ENCODE measurements at places on chromosomes 3 and 15.
A peak's percentile ranks its signal among the peaks of the same experiment; 100 is the strongest.

DNA sequence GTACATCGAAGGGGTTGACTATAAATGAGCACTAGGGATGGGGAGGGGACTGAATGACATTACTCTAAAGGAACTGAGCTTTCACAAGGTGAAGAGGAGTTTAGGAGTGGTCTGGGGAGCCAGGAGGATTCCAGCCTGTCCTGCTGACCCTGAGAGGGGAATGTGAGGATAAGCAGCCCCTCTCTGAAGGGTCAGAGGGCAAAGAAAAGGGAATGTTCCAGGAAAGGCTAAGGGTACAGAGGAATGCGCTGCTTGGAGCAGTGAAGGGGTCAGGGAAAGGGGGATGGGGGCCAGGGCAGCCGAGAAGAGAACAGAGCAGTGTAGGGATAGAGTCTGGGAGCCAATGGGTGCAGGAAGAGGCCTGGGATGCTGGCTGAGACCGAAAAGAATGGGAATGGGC lies 28.0 kb upstream of the TPM1 start:
- DNase-seq: no peak

DNA sequence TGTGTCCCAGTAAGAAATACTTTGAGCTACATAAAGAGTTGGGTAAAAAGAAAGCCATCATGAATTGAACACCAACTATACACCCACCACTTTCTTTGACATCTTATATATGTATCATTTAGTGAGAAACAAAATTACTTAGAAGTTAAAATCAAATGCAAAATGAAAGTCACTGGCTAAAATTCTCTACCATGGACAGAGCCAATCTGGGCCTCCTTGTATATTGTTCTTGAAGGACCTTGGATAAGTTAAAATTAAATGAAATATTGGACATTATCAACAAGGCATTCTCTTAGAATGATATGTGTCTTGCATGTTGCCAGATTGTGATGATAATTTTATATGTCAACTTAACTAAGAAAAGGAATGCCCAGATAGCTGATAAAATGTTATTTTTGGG lies 64.2 kb upstream of the CHL1 start:
- DNase-seq: no peak

- no peak for DNase-seq
Measured at GRCh38 chr15:66655997-66656396, 46.0 kb upstream of the SMAD6 start.

DNA sequence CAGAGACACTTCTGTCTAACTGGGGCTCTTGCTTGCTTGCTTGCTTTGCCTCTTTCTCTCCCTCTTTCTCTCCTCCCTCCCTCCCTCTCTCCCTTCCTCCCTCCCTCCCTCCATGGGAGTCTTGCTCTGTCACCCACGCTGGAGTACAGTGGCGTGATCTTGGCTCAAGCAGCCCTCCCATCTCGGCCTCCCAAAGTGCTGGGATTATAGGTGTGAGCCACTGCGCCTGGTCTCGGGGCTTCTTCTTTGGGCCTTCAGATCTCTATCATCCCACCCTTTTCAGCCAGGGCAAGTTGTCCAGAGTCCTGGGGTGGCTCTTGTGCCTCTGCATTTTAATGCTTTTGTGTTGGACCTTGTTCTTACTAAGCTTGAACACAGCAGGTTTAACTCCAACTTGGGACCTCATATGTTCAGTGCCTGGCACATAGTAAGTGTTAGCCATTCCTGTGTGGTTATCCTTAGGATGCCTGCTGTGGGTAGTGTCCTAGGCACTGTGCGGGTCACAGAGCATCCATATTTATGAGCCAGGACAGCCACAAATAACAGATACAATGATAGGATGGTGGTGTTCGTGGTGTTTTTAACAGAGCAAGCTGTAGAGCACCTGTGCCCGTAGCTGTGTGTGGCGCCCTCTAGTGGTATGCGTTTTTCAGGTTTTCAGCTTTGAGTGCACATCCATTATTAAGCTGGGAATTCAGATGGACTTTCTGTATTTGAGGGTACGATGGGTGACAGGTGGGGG lies 75.1 kb downstream of the CCK start:
- DNase-seq: peak; percentile 76

GRCh38 chr15:61099020-61099810 lies 129.9 kb downstream of the RORA start:
- no peak for DNase-seq

GRCh38 chr15:34330279-34330678 lies 7.3 kb downstream of the SLC12A6 start:
- DNase-seq: no peak

DNA sequence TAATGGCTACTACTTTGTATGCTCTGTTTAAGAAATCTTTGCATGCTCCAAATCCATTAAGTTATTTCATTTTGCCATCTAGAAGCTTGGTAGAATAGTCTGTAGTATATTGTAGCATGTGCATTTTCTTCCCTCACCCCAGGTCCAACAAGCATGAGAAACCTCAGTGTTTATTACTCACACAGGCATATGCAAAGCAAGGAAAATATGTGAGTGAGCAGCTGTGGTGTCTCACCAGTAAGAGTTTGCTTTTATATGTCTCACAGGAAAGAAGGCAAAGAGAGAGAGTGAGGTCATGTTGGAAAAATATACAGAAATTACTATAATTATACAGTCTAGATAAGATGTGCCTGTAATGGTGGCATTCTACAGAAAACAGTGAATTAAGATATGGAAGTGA lies 312.5 kb downstream of the C3orf38 start:
- no peak for DNase-seq

- DNase-seq: no peak
Measured at GRCh38 chr3:67610458-67610857, 44.0 kb downstream of the SUCLG2 start.

DNA sequence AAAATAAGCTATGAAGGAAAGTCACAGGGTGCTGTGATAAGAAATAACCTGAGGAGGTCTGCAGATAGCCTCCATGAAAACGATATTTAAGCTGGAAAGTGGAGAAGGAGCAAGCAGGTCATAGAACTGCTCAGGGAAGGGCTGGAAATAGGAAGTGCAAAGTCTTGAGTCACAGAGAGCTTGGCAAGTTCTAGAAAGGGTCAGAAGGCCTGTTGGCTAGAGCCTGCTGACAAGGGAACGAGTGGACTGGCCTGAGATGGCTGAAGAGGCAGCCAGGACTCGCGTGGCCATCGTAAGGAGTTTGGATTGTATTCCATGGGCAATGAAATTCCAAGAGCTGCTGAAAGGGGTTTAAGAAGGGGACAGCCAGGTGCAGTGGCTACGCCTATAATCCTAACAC lies 64.7 kb upstream of the IL12A start:
- no peak for DNase-seq

- DNase-seq: no peak
Measured at GRCh38 chr3:177257006-177257405, 59.7 kb upstream of the TBL1XR1 start.

GRCh38 chr3:4949659-4950058 lies 29.6 kb upstream of the BHLHE40 start:
- no peak for DNase-seq

DNA sequence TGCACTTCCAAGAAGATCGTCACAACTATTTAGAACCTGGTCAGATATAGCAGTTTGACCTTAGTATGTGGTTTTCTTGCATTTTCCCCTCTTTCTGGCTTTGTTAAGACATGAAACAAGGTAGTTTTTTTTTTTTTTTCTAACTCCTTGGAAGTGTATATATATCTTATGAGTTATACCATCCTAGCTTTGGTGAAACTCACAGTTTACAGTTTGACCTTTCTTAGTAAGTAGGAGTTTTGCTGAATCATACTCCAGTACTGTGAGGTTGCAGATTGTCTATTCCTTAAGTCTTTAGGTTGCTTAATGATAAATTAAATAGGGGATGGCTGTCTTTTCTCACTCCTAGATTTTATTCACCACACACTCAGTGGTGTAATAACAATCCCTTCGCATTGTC lies 325.0 kb downstream of the RBMS3 start:
- DNase-seq: no peak

DNA sequence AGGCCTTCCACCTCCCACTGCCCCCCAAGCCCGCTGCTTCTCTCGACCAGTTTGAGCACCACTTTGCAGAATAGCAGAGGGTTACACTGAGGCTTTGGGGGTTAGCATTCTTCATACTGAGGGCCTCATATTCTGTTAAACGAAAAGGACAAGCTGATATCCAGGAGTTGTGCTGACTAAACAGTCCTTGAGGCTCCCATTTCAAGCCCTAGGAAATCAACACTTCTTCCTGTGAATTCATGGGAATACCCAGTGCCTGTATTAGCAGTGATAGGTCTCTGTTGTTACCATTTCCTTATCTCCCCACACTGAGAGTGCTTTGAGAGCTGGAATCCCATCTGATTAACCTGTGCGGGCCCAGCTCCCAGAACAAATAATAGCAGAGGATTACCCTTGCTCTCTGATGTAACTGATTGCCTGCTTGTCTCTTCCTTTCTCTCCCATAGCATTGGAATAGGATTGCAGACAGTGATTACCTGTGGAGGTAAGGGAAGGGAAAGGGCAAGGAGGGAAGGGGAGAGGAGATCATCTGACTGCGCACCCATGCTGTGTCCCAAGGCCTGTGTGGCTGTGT lies 930 bp downstream of the FBXW12 start:
- DNase-seq: peak; percentile 2

DNA sequence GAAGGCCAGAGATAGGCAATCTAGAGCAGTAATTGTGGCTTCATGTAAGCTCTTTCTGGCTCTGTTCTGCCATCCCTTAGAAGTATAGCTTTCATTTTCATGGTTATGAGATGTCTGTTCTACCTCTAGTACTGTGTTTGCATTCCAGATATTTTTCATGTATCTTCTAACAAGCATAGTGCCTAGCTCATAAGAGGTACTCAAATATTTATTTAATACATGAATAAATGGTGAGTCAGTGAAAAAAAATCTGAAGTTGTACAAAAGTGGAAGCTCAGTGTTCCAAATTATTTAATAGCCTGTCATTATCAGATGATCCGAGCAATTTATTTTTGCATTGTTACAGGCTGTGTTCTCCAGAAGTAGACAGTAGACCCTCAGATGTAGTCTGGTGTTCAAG lies 64.3 kb downstream of the OXSM start:
- DNase-seq: no peak

GRCh38 chr3:51283421-51283820 lies 101.7 kb upstream of the MANF start:
- no peak for DNase-seq

GRCh38 chr3:4688411-4688810 lies 195.3 kb downstream of the ITPR1 start:
- no peak for DNase-seq

DNA sequence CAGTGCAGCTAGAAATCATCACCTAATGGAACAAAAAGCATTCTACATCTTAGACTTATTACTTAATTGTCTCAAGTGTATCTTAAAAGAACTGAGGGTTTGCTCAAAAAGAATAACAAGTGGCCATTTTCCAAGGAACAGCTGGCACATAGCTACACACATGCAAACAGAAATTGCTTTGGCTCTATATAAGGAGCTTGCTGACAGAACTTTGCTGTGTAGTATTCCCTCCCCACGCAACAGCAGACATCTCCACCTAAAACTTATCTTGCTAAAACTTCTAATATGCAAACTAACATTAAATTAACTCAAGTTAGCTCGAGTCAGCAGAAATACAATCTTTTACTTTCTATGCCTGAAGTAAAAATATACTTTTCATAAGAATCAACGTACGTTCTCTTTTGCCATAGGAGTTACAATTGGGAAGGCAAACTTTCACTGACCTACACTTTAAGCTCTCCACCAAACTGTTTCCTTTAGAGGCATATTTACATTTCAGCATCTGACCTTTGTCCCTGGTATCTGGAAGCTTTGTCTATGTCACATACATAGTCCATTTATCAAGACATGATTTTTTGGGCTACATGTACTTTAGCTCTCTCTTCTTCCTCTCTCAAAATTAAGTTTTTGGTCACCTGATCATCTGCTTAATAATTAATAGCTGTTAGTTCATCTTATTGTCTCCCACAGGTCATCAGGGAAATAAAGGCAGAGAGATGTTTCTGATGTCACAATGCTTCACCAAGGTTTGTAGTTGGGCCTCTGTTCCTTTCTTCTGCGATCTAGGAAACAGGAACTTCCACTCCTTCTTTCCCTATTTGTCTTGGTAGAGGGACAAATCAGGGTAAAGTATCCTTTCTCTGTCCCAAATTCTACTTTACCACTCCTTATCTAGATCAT lies 163.4 kb upstream of the AGTR1 start:
- no peak for DNase-seq

- no peak for DNase-seq
Measured at GRCh38 chr15:56390739-56391267, 25.6 kb downstream of the TEX9 start.

DNA sequence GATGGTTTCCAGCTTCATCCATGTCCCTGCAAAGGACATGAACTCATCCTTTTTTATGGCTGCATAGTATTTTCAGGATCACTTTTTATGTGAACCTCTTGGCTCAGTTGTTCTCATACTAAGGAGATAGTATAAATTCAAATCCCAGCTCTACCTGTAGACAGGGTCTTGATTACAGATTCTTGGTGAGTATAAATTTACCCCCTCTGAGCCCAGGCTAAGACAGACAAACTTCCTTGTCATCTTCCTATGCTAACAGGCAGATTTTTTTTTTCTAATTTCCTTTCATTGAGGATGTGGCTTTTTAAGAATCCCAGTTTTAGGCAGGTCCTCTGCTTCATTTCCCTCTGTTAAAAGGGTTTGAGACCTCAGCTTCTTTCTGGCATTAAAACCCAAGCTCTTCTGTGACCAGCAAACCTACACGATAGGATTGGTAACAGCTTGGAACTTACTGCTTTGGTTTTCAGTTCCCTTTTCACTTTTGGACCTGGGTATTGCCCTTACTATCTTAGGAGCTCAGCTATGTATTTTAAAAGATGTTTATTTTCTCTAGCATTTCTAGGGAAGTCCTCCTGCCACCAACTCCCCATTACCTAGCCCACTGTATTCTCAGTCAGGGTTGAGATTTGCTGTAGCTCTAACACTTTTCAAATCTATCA lies 72.5 kb downstream of the VPS8 start:
- no peak for DNase-seq

DNA sequence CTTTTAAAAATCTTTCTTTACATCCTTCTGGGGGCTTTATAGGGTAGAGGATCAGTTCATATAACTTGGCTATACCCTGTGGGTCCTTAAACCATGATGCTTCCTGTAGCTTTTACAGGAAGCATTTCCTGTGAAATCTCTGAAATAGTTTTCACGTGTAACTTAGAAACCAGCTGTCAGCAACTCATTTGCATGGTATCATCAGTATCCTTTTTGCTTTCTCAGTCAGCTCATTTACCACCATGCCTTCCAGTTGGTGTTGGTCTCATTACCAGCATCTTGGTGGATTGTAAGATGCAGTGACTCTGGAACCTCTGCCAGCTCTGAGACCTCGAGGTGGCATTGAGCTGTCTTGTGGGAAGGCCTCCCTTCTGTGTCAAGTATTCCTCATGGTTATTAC lies 96.7 kb upstream of the MYZAP start:
- DNase-seq: no peak

- DNase-seq: no peak
Measured at GRCh38 chr3:143601723-143602484, 246.4 kb downstream of the SLC9A9 start.

DNA sequence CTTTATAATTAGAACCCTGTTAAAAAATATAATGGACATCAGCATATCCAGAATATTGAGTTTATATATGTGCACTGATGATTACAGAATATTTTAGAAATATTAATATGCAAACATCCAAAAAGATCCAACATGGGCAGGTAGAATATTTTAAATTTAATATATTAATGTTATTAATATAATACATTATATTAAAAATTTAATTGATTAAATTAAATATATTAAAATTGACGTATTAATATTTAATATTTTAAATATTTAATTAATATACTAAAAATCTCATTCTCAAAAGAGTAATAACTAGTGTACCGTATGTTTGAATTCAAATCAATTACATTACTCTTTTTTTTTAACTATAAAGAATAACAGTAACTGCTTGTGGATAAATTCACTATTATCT lies 73.8 kb upstream of the FURIN start:
- DNase-seq: no peak

Data from NCI-H82 (cell line).